Neural progenitor cell (in vitro differentiated cells): ENCODE measurements at places on chromosomes 2 and 18. TPM values are rescaled to one million over a fixed set of nuclear protein-coding genes. Genes with fewer than 3 reads are reported as not detected.

DNA sequence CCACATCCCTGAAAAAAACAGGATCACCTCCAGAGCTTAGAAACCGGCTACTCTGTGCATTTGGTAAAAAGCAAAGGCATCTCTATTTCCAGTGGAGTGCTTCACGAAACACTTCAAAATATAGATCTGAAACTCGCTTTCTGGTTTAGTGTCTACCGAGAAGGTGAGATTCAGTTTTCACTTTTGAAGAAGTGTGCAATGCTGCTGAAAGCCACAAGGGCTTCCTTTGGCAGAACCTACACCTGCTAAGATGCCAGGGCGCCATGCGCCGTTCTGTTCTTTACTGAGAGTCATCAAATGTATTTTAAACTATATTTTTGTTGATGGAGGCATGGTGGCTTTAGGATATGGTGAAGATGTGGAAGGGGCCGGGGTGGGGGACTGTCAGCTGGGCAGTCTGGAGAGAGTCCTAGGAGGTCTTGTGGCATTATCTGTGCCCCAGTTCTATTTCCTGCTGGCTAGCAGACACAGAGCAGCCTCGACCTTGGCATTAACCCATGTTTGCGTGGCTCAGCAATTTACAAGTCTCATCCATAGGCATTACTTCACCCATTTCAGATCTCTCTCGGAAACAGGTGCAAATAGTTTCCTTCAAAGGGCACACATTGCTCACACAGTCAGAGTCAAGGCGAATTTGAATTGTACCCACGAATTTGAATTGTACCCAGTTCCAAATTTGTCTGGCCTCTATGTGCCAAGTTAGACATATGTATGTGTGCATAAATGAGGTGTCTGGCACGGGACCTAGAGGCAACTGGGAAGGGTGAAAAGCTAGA lies 46.7 kb upstream of the KCNF1 start:
- DNase-seq = no peak
- peaks cover 6% of the 10 kb centered on the region for H3K4me1 ChIP-seq
- H3K4me3 ChIP-seq = no peak overlapping the region
- no peaks in the 10 kb centered on the region for H3K36me3 ChIP-seq

DNA sequence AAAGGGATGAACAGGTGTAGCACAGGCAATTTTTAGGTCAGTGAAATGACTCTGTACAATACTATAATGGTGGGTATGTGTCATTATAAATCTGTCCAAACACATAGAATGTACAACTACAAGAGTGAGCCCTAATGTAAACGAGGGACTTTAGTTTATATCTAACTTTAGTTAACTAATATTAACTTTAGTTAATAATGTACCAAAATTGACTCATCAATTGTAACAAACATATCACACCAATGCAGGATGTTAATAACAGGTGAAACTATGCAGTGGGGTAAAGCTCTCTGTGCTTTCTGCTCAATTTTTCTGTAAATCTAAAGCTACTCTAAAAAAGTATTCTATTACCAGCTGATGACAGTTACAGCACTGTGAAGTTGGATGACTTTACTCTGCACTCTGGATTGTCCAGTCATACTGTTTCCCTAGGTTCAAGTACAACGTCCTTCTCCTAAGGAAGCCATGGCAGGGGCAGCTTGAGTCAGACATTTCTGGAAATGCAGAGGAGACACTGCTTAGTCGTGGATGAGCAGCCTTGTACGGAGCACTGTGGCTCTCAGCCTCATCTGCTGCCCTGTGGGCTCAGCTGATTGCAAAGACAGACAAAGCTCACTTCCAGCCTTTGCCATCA lies 26.1 kb downstream of the TGFA start:
- no peaks in the 10 kb centered on the region for H3K27me3 ChIP-seq
- no peak overlapping the region for H3K4me3 ChIP-seq
- H3K27ac ChIP-seq = no peak overlapping the region
- no peaks in the 10 kb centered on the region for H3K36me3 ChIP-seq
- peaks cover 7% of the 10 kb centered on the region for H3K4me1 ChIP-seq

GRCh38 chr2:23900541-23901322 lies 26.2 kb downstream of the ATAD2B start:
- H3K27ac ChIP-seq = no peak overlapping the region
- peak; percentile 5 for DNase-seq
- H3K27me3 ChIP-seq = no peaks in the 10 kb centered on the region
- H3K36me3 ChIP-seq = no peaks in the 10 kb centered on the region
- no peak overlapping the region for H3K4me3 ChIP-seq
- H3K4me1 ChIP-seq = peaks cover 14% of the 10 kb centered on the region

GRCh38 chr2:166451468-166451867 lies 42.6 kb downstream of the SCN7A start:
- H3K27ac ChIP-seq = no peak overlapping the region
- no peak overlapping the region for H3K4me3 ChIP-seq
- no peak for DNase-seq
- no peaks in the 10 kb centered on the region for H3K36me3 ChIP-seq
- no peaks in the 10 kb centered on the region for H3K27me3 ChIP-seq

GRCh38 chr2:77458216-77458615 lies 64.0 kb downstream of the LRRTM4 start:
- H3K4me3 ChIP-seq = no peak overlapping the region
- H3K27ac ChIP-seq = no peak overlapping the region
- no peaks in the 10 kb centered on the region for H3K36me3 ChIP-seq
- H3K4me1 ChIP-seq = peaks cover 5% of the 10 kb centered on the region
- no peaks in the 10 kb centered on the region for H3K27me3 ChIP-seq
- no peak for DNase-seq

DNA sequence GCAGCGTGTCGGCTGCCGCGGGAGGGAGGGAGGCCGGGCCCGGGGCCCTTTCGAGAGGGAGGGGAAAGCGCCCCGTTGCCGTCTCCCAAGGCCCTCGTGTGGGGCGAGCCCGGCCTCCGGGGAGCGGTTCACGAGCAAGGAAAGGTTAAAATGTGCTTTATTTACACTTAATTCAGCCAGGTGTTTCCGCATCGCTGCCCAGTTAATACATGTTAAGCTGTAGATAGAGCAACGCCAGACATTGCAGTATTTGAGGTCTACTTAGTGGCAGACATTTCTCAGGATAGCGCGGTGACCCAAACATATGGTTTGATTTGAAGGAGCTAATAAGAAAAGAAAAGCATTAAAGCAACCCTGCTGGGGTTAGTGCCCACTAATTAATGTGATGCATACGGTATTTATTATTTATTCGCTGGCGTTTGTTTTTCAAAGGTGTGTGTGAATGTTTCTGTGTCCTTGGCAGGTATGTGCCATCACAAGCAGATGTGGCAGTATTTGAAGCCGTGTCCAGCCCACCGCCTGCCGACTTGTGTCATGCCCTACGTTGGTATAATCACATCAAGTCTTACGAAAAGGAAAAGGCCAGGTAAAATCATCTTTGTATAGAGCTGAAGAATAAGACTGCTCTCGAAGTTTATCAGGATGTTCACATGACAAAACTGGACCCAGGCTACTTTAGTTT lies 571 bp downstream of the EEF1B2 start:
- peaks cover 19% of the 10 kb centered on the region for H3K36me3 ChIP-seq
- H3K27me3 ChIP-seq = no peaks in the 10 kb centered on the region
- H3K27ac ChIP-seq = peak overlapping the region; percentile 84
- H3K4me1 ChIP-seq = peaks cover 14% of the 10 kb centered on the region
- no peak for DNase-seq
- peak overlapping the region; percentile 74 for H3K4me3 ChIP-seq

- peaks cover 70% of the 10 kb centered on the region for H3K4me1 ChIP-seq
- no peaks in the 10 kb centered on the region for H3K36me3 ChIP-seq
- peaks cover 20% of the 10 kb centered on the region for H3K27me3 ChIP-seq
- H3K4me3 ChIP-seq = no peak overlapping the region
Observed at GRCh38 chr18:10403708-10404107, 50.7 kb upstream of the APCDD1 start.

DNA sequence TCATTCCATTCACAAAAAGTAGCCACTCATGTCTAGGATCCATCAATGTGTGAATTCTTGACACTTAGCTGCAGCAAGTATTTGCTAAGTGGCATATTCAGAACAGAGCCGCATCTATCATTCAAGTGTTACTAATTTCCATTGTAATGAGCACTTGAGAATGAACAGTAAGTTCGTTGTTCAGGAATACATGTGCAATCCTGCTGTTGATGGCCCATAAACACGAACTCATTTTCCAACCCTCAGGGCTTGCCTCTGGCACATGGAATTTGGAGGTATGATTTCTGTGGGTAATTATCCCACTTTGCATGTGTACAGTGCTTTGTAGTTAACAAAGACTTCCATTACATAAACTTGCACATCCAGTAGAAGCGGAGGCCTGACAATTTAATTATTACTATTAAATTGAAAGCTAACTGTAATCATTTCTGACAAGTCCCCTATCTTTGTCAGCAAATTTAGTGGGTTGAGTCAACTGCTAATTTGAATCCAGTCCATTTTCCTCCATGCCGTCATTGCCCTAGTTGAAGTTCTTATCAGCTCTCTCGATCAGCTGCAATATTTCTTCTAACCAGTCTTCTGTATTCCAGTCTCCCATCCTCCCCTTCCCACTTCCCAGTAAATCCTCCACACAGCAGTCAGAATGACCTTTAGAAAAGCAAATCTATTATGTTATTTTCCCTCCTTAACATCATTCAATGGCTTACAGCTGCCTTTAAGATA lies 116.0 kb upstream of the AQP4 start:
- H3K27me3 ChIP-seq = no peaks in the 10 kb centered on the region
- no peak for DNase-seq
- H3K4me3 ChIP-seq = no peak overlapping the region
- peaks cover under 1% of the 10 kb centered on the region for H3K4me1 ChIP-seq
- no peak overlapping the region for H3K27ac ChIP-seq

GRCh38 chr2:207479198-207479785 lies 50.5 kb upstream of the CREB1 start:
- no peaks in the 10 kb centered on the region for H3K36me3 ChIP-seq
- no peaks in the 10 kb centered on the region for H3K4me1 ChIP-seq
- no peaks in the 10 kb centered on the region for H3K27me3 ChIP-seq
- no peak overlapping the region for H3K4me3 ChIP-seq
- DNase-seq = no peak
- H3K27ac ChIP-seq = no peak overlapping the region

GRCh38 chr2:234137400-234138014 lies 87.0 kb downstream of the SPP2 start:
- H3K27me3 ChIP-seq = no peaks in the 10 kb centered on the region
- no peak overlapping the region for H3K27ac ChIP-seq
- no peak overlapping the region for H3K4me3 ChIP-seq
- H3K4me1 ChIP-seq = peaks cover 10% of the 10 kb centered on the region

GRCh38 chr18:56789004-56789888 lies 138.1 kb downstream of the WDR7 start:
- peak; percentile 54 for DNase-seq
- no peak overlapping the region for H3K4me3 ChIP-seq
- peaks cover 41% of the 10 kb centered on the region for H3K4me1 ChIP-seq
- H3K27me3 ChIP-seq = no peaks in the 10 kb centered on the region
- H3K27ac ChIP-seq = no peak overlapping the region

GRCh38 chr2:232458051-232458660 lies 2.2 kb downstream of the ALPI start:
- H3K36me3 ChIP-seq = no peaks in the 10 kb centered on the region
- H3K4me3 ChIP-seq = no peak overlapping the region
- DNase-seq = no peak

GRCh38 chr2:134238371-134238770 lies 15.5 kb upstream of the MGAT5 start:
- H3K4me3 ChIP-seq = no peak overlapping the region
- no peaks in the 10 kb centered on the region for H3K4me1 ChIP-seq
- no peaks in the 10 kb centered on the region for H3K27me3 ChIP-seq
- no peak overlapping the region for H3K27ac ChIP-seq

- DNase-seq = no peak
- H3K27ac ChIP-seq = no peak overlapping the region
- H3K4me3 ChIP-seq = no peak overlapping the region
- no peaks in the 10 kb centered on the region for H3K36me3 ChIP-seq
- H3K27me3 ChIP-seq = no peaks in the 10 kb centered on the region
- H3K4me1 ChIP-seq = no peaks in the 10 kb centered on the region
Observed at GRCh38 chr2:29560030-29560429, 361.4 kb downstream of the ALK start.

DNA sequence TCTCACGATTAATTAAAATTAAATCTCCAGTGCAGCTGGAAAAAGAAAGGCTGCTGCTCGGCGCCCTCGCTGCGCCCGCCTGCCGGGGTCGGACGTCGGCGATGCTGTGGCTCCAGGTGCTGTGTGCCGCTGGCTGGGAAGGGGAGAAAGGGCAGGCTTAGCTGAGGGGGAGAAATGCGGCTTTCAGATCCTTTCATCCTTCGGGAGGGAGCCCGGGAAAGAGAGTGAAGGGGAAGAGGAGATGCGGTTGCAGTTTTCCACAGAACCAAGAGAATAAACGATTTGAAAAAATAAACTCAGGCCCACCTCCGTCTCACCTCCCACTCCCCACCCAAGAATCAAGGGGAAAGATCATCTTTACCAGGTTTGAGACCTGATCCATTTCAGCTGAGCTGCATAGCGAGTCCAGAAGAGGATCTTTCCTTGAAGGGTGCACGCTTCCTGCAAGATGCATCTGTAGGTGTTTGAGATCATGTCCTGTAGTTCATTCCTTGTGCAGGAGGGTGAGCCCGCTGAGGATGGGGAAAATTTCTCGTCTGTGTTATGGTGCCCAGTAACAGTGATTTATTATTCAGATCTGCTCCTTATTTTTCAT lies 495 bp downstream of the TMEM169 start:
- no peaks in the 10 kb centered on the region for H3K27me3 ChIP-seq
- H3K36me3 ChIP-seq = peaks cover under 1% of the 10 kb centered on the region
- DNase-seq = peak; percentile 67
- peak overlapping the region; percentile 88 for H3K4me3 ChIP-seq

GRCh38 chr18:63299837-63300745 lies 19.5 kb downstream of the BCL2 start:
- H3K27ac ChIP-seq = no peak overlapping the region
- no peaks in the 10 kb centered on the region for H3K27me3 ChIP-seq
- H3K4me3 ChIP-seq = no peak overlapping the region
- DNase-seq = no peak
- peaks cover 4% of the 10 kb centered on the region for H3K4me1 ChIP-seq
- no peaks in the 10 kb centered on the region for H3K36me3 ChIP-seq

DNA sequence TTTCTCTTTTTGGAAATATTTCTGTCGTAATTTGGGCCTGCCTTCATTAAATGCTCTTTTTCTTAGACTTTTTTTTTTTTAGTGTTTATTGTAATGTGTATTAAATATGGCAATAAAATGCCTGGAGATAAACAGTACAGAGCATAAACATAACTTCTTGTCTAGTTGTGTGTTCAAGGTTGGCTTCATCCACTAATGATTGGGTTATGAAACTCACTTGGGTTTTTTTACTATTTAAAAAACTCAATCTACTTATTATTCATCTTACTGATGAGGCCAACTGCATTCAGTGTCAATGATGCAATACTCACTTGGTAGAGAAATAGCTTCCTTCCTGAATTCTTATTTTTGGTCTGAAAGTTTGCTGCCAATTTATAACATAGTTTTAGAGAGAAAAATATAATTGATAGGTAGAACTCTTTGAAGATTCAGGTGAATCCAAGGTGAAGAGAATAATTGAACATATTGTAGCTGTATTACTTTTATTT lies 144.2 kb upstream of the NABP1 start:
- DNase-seq = no peak
- H3K36me3 ChIP-seq = no peaks in the 10 kb centered on the region
- H3K27ac ChIP-seq = no peak overlapping the region
- no peak overlapping the region for H3K4me3 ChIP-seq

GRCh38 chr2:195029804-195030654 lies 627.0 kb upstream of the SLC39A10 start:
- no peaks in the 10 kb centered on the region for H3K27me3 ChIP-seq

The BCL2 gene
- total RNA-seq = 4.2 and 4.9 TPM in 2 replicates

The RAMP1 gene
- not detected in 2 replicates for total RNA-seq

The OSR1 gene
- total RNA-seq = not detected in 2 replicates

The ABCG8 gene
- total RNA-seq = not detected in 2 replicates

The ZEB2 gene
- total RNA-seq = 72.9 and 106 TPM in 2 replicates

The FAHD2A gene
- total RNA-seq = 36.4 and 37.0 TPM in 2 replicates

The AQP12A gene
- not detected in 2 replicates for total RNA-seq

The ATP8B1 gene
- total RNA-seq = 0.03 and 0.15 TPM in 2 replicates

The DSC2 gene
- 11.9 and 16.0 TPM in 2 replicates for total RNA-seq
